ENCODE measurements at places on chromosomes 4 and X. TPM values are rescaled to one million over a fixed set of nuclear protein-coding genes. Genes with fewer than 3 reads are reported as not detected.

DNA sequence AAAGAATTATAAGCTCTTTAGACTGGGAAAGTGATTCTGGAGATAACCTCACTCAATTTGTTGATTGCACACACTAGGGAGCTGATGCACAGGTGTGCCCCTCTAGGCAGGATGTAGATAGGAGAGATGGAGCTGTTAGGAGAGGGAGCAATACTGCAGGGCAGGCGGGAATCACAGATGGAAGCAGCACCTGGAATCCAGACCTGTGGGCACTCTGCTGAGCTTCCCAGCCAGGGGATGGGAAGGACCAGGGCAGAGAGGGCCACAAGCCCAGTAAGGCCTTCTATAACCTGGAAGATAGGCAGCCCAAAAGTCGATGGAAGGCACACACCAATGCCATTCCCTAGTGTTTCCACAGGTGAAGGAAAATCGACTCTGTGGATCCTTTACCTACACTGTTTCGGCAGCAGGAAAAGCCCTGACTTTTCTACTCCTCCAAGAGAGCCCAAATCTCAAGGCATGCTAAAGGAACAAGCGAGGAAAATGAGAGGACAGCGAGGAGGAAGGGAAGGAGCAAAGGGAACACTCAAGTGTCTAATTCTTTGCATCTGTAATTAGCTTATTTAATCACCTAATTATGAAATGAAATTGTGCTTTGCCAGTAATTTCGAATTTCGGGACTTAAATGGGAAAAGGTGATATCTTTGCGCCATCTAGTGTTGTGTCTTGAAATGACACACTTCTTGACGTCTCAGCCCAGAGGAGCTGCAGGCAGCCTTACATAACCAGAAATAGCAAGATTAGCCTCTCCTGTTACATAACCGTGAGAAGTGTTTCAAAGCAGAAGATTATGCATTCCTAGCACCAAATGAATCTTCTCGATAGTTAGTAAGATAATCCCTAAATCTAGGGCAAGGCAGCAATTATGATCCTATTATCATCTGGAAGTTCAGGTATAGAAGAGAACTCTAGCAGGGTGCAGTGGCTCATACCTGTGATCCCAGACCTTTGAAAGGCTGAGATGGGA is 31.0 kb upstream of the TLR3 start:
- DNase-seq: peak; percentile 86

- peak; percentile 55 for DNase-seq
Measured at GRCh38 chr4:52572936-52573485, 86.1 kb downstream of the USP46 start.

DNA sequence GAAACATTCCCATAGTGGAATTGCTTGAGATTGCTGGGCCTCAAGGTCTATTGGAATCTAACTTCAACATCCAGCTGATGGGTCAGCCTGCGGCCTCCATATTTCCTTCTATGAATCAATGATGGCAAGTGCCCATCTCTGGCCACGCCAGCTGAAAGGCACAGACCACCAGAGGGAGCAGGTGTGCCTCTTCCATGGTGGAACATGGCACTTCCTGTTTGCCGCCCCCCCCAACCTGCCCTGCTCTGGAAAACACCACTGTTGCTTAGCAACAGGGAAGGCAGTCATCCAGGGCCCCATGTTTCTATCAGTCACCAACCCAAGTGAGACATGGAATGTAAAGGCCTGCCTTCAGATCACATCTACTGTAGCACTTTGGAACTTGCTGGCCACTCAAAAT is 11.6 kb downstream of the PAGE4 start:
- DNase-seq: peak; percentile 52

GRCh38 chr4:140005699-140006098 is 148.3 kb downstream of the MAML3 start:
- DNase-seq: no peak

DNA sequence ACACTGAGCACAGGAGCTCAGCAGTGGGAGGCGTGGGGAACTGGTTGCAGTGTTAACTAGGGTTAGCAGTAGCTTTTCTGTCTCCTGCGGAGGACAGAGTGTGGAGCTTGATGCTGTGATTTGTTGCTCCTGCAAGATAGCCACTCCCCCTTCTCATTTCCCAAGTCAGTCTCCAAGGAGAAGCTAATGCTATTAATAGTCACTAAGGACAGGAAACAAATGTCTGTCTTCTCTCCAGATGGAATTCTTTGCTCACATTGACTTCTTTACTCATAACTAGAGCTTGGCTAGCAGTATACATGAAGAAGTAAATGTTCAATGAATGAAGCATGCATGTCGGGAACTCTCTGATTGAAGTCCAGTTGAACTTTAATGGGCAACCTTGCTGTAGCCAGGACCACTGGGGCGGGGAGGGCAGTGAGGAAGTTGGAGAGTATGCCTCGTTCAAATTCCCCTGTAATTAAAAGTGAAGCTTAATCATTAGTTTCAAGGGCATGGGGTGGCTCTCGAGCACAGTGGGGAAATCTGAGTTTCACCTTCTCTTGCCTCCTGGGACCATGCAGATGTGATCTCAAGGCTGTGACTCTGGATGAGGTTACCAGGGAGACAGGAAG is 156.6 kb upstream of the SCML1 start:
- DNase-seq: no peak

GRCh38 chr4:56550642-56551041 is 45.1 kb downstream of the ARL9 start:
- DNase-seq: no peak

The FRAS1 gene
- 0.20 TPM for total RNA-seq

- DNase-seq: no peak
Measured at GRCh38 chrX:16333453-16333852, 166.2 kb downstream of the MAGEB17 start.

DNA sequence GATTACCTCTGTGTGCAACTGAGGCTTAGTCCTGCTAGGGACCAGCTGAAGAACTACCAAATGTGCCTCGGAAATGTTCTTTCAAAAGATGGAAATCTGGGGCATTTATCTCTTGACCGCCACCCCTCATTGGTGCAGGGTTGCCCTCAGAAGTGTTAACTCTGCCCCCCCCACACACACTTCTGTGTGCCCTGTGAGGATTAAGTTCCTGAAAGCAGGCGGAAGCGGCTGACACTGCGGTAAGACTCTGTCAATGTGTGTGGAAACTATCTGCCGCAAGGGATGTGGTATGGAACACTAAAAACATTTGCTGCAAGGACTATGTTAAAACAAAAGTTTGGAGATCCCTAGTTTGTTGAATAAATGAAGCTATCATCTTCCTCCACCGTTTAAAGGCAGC is 106.9 kb upstream of the NDP start:
- no peak for DNase-seq

The TMEM144 gene
- total RNA-seq: 2.4 TPM

DNA sequence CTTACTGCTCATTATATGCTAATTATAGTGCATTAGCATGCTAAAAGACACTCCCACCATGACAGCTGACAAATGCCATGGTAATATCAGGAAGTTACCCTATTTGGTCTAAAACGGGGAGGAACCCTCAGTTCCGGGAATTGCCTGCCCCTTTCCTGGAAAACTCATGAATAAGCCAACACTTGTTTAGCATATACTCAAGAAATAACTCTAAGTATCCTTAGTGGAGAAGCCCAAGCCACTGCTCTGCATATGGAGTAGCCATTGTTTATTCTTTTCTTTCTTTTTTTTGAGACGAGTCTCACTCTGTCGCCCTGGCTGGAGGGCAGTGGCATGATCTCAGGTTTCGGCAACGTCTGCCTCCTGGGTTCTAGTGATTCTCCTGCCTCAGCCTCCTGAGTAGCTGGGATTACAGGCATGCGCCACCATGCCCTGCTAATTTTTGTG is 15.5 kb downstream of the NUDT6 start:
- DNase-seq: no peak

The GAGE13 gene
- total RNA-seq: not detected

DNA sequence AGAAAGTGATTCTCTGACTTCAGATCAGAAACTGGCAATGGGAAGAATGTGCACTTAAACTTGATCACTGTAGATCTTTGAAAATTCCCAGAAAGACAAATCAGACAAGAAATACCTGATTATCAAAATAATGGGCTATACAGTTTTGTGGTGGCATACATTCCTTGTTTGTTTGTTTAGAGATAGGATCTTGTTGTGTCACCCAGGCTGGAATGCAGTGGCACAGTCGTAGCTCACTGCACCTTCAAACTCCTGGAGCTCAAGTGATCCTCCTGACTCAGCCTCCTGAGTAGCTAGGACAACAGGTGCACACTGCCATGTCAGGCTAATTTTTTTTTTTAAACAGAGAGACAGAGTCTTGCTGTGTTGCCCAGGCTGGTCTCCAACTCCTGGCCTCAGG is 81.0 kb upstream of the SPRY1 start:
- no peak for DNase-seq

DNA sequence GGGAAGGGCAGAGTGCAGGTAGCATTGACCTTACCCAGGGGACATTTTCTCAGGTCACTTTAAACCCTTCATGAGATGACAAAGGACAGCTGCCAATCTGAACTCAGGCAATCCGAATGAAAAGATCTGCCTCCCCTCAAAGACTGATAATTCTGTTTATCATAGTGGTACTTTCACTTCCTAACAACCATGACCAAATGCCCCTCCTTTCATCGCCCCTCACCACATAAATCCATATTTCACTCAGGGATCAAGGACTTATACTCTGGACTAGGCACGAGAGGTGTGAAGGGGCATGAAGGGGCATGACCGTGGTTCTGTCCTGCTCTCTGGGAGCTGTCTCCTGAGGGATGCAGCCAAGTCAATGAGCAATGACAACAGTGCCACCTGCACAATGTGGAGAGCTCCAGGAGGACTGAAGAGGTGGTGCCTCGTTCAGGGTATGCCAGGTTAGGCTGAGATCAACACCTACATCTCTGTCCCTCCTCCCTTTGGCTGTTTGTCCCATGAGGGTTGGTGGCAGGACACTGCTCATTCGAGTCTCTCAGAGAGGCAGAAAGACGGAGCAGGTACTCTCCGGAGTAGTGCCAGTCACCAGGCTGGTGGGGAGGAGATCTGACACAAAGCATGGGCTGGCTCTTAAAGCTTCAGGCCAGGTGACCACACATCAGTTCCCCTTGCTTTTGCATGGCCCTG is 12.5 kb downstream of the HS3ST1 start:
- no peak for DNase-seq

- DNase-seq: no peak
Measured at GRCh38 chr4:8229331-8229975, 30.4 kb downstream of the SH3TC1 start.

DNA sequence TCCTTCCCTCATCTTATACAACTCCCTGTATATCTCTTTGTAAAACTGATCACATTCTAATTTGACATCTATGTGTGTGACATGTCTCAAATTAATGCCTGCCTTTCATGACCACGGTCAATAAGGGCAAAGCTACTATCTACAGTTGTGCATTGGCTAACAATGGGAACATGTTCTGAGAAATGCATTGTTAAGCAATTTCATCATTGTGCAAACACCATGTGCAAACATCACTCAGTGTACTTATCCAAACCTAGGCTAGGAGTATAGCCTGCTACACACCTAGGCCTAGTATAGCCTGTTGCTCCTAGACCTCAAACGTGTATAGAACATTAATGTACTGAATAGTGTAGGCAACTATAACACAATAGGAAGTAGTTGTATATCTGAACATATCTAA is 95.0 kb downstream of the BANK1 start:
- no peak for DNase-seq

DNA sequence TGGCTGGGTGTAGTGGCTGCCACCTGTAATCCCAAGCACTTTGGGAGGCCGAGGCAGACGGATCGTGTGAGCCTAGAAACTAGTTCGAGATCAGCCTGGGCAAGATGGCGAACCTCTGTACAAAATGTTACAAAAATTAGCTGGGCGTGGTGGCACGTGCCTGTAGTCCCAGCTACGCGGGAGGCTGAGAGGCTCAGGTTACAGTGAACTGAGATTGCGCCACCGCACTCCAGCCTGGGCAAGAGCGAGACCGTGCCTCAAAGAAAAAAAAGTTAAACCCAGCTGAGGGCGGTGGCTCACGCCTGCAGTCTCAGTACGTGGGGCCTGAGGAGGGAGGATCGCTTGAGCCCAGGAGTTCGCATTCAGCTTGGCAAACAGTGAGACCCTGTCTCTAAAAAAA is 1.1 kb downstream of the TKTL1 start:
- no peak for DNase-seq

GRCh38 chr4:168723020-168723419 is 226.2 kb downstream of the PALLD start:
- DNase-seq: peak; percentile 70

GRCh38 chr4:37388681-37389365 is 144.3 kb downstream of the NWD2 start:
- no peak for DNase-seq

DNA sequence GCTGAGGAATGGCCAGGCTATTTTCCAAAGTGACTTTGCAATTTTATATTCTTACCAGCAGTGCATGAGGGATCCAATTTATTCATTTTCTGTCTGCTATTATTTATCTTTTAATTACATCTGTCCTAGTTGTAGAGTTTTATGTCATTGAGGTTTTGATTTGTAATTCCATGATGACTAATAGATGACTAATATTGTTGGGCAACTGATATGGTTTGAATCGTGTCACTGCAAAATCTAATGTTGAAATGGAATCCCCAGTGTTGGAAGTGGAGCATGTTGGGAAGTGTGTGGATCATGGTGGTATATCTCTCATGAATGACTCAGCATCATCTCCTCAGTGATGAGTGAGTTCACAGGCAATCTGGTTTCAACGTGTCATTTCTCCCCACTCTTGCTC is 201.5 kb downstream of the TBX22 start:
- DNase-seq: no peak

The SMIM10L2A gene
- total RNA-seq: 0.65 TPM

The MTM1 gene
- 26.0 TPM for total RNA-seq

GRCh38 chr4:31768756-31769155 is 1048.6 kb downstream of the PCDH7 start:
- no peak for DNase-seq

- DNase-seq: peak; percentile 32
Measured at GRCh38 chrX:15206306-15206705, 63.6 kb downstream of the ASB9 start.

The IGFBP7 gene
- 1,907 TPM for total RNA-seq

All from lung microvascular endothelial cell (primary cell).